CD4-positive, alpha-beta T cell treated with Interleukin-6 at 100 ng/mL for 8 hours (primary cell): ENCODE measurements at places on chromosomes 11 and 22.

DNA sequence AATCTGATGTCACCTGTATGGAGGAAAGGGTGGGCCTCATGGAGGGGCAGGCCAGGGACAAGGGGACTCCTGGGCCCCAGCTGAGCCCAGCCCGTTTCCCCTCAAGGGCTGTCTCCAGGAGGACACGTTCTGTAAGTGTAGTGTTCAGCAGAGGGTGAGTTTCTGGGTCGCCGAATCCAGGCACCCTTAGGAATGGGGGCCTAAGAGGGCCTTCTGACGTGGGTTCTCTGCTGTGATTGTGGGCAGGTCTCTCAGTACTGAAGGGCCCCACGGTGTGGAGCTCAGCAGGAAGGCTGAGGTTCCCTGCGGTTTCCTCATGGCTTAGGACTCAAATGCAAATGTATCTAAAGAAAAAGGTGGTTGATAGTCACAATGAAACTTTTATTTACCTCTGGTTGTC lies 6.5 kb downstream of the PTDSS2 start:
- peak; percentile 48 for DNase-seq

GRCh38 chr11:17314904-17315426 lies 36.6 kb upstream of the NCR3LG1 start:
- no peak for DNase-seq

- no peak for DNase-seq
Measured at GRCh38 chr11:104984808-104985207, 16.4 kb upstream of the CASP4 start.

GRCh38 chr11:67534070-67534679 lies 10.9 kb upstream of the CABP2 start:
- DNase-seq, result no peak

GRCh38 chr11:107605061-107606006 lies 14.4 kb downstream of the ELMOD1 start:
- DNase-seq, result no peak

DNA sequence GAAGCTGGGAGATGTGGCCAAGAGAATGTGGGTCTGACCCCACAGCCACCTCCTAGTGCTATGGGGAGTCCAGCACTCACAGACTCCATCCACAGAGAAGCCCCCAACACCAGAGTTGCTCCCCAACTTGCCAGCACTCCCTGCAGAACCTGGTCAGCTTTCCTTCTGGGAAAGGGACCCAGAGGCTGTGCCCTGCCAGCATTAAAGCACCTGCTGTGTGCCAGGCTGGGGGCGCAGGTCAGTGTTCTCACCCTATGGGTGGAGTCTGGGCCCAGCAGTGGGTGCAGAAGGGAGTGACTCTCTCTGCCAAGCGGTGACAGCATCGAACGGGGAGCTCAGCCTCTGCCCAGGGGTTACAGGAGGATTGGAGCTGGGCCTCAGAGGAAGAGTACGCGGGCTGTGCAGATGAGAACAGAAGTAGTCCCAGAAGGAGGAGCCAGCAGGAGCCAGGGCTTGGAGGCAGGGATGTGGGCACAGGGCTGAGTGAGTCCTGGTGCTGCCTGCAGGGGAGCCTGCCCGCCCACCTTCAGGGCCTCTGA lies 114.4 kb downstream of the MPPED1 start:
- DNase-seq, result no peak

DNA sequence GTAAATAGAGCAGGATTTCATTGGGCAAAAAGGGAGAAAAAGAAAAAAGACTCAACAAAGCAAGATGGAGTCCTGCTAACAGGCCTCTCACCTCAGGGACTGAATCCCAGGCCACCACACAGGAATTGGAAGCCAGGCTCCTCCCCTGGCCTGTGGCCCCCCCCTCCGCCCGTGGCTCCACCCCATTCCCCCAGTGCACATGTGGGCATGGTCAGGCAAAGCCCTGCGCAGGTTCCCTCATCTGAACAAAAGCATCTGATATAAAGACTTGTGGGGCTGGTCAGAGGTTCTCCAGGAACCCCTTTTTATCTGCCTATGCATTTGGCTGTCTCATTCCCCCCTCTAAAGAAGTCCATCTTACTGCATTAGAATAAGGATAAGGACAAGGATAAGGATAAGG lies 46.0 kb upstream of the PAK1 start:
- no peak for DNase-seq

GRCh38 chr22:44578516-44579230 lies 80.6 kb upstream of the RTL6 start:
- DNase-seq, result no peak

DNA sequence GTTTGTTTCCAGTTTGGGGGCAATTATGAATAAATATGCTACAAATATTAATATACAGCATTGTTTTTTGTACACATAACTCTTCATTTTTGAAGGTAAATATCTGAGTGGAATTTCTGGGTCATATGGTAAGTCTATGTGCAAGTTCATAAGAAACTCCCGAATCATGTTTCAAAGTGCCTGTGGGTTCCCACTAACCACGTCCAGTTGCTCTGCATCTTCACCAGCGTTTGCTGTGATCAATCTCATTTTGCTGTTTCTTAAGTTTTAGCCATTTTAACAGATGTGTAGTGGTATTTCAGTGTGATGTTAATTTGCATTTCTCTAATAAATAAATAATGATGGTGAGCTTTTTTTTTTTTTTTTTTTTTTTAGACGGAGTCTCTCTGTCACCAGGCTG lies 14.2 kb upstream of the CSRP3 start:
- no peak for DNase-seq

DNA sequence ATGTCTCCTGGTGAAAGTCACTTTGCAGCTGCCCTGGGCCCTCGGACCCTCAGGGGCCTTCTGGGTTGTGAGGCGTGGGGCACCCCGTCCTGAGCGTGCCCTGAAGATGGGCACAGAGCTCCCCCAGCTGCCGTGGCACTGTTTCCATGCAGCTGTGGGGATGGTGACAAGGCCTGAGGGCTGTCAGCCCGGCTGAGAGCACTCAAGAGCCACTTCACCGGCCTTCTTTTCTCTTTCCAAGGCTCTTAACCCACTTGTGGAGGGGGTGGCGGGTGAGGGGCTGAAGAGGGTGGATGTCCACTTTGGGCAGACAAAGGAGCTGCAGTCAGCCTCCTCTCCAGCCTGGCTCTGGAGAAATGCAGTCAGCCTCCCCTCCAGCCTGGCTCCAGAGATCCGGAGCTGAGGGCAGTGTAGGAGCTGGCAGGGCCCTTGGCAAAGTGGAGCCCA lies 239.5 kb downstream of the ST3GAL4 start:
- no peak for DNase-seq

- DNase-seq, result no peak
Measured at GRCh38 chr11:75380716-75381420, 18.4 kb upstream of the RPS3 start.

DNA sequence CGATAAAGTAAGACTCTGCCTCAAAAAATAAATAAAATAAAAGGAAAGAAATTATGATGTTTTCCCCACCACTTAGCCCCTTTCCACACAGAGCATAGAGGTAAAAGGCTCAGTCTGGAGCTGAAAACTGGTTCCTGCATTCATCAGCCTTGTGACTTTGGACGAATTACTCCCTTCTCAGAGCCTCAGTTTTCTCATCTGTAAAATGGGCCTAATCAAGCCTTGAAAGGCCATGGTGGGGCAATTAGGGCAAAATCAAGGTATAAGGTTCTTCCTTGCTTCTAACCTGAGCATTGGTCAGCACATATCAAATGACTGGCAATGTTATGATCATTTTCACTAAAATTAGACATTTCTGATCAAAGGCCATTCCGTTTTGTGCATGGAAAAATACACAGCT lies 417.7 kb downstream of the MN1 start:
- DNase-seq, result no peak

DNA sequence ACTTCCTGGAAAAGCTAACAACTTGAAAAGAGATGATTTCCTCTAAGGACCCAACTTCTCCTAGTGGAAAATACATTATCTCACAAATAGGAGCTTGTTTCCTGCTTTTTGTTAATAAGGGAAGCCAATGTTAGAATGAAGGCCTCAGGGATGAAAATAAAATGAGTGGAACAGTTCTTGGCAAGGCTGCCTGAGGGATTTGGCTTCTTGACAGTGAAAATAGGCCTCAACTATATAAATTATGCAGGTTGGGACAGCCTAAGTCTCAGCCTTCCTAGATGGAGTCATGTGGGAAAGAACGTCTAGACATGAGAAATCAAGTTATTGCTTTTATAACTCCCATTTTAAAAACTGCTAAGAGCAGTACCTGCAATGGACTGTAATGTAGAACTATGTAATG lies 92.8 kb upstream of the FIBIN start:
- DNase-seq, result no peak

DNA sequence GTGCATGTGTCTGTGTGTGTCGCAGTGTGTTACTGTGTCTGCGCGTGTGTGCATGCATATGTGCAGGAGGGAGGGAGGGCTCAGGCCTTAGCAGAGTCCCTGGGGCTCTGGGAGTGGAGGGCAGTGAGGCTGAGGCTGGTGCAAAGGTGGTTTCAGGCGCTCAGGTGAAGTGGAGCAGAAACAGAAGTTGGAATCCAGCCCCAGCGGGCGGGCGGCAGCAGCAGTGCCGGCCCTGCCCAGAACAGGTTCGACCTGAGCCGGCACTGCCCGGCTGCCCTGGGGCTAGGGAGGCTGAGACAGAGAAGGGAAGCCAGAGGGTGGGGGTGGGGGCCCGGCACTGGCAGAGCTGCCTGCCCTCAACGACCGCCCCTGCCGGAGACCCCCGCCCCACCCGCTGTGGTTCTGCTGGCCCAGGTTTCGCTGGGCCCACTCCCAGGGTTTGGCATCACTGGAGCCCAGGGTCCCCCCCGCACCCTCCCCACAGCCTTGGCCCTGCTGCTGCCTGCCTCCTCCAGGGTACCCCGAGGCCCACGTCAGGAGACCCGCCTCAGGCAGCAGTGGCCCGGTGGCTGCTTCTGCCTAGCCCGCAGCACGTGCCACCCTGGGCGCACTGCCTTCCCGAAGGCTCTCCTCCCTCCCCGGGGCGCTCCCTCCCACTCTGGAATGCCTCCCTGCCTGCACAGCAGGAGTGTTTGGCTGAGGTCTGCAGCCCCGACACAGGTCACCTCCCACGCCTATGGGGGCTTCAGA lies 13.3 kb downstream of the ASCL2 start:
- DNase-seq, result no peak

DNA sequence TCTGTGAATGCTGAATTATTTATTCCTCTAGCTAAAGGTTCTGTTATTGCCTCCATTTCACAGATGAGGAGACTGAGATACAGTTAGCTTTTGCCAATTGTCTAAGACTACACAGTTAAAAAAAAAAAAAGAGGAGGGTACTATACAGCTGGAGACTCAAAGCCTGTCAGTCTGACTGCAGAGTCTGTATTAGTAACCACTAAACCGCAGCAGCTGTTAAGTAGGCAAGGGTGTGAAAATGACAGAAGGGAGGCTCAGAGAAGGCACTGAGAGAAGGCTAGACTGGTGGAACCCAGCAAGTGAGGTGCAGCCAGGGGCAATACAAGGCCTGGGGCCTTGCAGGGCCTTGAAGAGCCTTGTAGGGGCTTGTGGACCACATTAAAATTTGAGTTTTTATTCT lies 181.2 kb downstream of the CSNK2A3 start:
- peak; percentile 59 for DNase-seq

GRCh38 chr11:91067666-91068065 lies 844.8 kb upstream of the CHORDC1 start:
- no peak for DNase-seq

GRCh38 chr11:3903207-3903896 lies 47.9 kb downstream of the STIM1 start:
- no peak for DNase-seq

GRCh38 chr11:64265176-64266160 lies 14.1 kb downstream of the PLCB3 start:
- DNase-seq, result no peak

DNA sequence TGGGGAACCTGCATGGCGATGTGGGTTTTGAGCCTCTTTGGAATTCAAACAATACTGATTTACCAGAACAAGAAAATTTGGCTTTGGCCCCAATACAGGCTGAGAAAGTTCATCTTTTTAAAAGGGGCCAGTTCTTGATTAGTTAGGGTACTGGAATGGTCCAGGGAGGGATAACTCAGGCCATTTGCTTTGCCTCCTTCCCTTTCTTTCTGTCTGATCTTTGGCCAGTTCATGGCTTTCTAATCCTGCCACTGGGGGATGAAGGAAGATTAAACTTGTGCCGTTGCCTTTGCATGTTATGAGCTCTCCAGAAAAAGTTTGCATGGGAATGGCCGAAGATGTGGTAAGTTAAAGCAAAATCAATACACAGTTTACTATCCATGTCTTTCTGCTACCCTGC lies 78.4 kb downstream of the ADAMTS15 start:
- DNase-seq, result no peak

- DNase-seq, result no peak
Measured at GRCh38 chr11:104944076-104944475, 24.3 kb downstream of the CASP4 start.

DNA sequence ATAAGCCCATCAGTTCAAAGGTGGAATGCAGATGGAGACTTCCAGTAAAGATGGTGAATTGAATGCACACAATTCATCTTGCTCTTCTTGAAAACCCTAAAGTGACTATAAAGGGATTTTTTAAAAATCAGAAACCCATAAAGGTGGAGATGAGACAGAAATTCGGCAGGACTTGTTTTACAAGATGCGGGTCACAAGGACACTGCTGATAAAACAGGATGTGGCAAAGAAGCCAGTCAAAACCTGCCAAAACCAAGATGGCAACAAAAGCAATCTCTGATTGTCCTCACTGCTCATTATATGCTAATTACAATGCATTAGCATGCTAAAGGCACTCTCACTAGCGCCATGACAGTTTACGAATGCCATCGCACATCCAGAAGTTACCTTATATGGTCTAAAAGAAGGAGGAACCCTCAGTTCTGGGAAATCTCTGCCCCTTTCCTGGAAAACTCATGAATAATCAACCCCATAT lies 137.1 kb downstream of the NECTIN1 start:
- DNase-seq, result no peak

DNA sequence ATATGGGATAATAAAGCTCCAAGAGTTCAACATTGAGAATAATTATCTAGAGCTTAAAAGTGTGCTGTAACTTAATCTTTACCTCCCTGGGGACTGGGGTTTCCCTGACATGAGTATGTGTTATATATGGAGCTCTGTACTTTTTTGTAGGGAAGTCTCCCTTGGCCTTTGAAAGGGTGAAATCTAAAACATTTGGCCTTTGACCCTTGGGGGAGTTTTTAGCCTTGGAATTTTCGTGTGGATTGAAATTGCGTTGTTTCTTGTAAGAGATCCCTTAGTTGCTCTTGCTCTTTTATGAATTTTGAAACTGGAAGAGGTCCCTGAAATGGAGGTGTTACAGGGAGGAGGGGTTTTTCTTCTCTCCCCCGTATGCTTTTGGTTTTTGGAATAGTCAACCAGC lies 450.0 kb downstream of the NELL1 start:
- no peak for DNase-seq

DNA sequence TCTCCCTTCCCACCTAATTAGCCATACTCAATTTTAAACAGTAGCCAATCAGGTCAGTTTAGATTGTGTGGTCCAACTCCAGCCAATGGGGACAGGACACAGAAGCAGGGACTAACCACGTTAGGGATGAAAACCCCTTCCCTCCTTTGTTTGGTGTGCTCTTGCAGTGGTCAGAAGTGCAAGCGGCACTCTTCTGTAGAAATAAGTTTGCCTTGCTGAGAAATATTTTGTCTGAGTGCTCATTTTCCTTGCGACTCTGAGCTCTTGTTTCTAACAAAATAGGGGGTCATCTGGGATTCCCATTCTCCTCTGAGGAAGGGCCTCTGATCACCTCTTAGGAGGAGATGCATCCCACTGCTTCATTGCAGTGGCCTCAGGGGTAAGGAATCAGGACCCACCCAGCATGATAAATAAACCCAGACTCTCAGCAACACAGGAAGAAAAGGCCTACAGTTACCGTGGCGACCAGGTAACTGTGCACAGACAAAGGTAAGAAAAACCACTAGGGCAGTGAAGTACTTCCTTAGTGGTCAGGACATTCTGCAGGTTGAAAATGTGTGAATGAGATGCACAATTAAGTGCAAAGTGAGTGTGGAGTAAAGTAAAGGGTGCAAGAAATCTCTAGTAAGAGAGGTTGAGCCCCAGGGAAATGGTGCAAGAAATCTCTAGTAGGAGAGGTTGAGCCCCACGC lies 55.4 kb downstream of the ZNF280B start:
- DNase-seq, result no peak
